ENCODE measurements at places on chromosomes 3 and 15.
A peak's percentile ranks its signal among the peaks of the same experiment; 100 is the strongest.

- DNase-seq = no peak
Observed at GRCh38 chr3:114566162-114566755, 272.4 kb downstream of the TIGIT start.

- DNase-seq = no peak
Observed at GRCh38 chr15:94205366-94205765, 26.0 kb upstream of the MCTP2 start.

- DNase-seq = no peak
Observed at GRCh38 chr3:34858067-34858660, 781.2 kb upstream of the ARPP21 start.

- DNase-seq = peak; percentile 0
Observed at GRCh38 chr15:94910166-94910565, 678.8 kb downstream of the MCTP2 start.

GRCh38 chr3:32240159-32240545 lies 1.7 kb downstream of the CMTM8 start:
- DNase-seq = peak; percentile 43

GRCh38 chr3:119356646-119357045 lies 62.5 kb downstream of the ARHGAP31 start:
- no peak for DNase-seq

- no peak for DNase-seq
Observed at GRCh38 chr3:12953201-12953995, 112.0 kb upstream of the RPL32 start.

DNA sequence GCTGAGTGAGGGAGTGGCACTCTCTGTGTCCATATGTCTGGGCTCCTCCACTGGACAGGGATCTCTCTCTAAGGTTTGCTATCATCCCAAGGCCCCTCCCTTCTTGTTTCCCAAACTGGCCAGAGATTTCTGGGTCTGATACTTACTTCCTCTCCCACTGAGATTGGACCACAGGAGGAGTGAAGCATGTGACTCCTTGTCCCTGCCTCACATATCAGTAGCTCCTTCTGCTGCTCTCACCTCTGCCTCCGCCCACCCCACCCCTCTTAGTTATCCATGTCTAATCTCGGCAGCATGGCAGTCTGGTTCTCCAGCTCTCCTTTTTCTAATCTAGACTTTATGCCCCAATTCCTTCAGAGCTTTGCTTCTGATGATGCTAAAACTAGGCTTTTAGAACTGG lies 223.1 kb downstream of the RPLP1 start:
- DNase-seq = no peak
